T1000 (cell line): ENCODE measurements at places on chromosomes 2 and 18.

DNA sequence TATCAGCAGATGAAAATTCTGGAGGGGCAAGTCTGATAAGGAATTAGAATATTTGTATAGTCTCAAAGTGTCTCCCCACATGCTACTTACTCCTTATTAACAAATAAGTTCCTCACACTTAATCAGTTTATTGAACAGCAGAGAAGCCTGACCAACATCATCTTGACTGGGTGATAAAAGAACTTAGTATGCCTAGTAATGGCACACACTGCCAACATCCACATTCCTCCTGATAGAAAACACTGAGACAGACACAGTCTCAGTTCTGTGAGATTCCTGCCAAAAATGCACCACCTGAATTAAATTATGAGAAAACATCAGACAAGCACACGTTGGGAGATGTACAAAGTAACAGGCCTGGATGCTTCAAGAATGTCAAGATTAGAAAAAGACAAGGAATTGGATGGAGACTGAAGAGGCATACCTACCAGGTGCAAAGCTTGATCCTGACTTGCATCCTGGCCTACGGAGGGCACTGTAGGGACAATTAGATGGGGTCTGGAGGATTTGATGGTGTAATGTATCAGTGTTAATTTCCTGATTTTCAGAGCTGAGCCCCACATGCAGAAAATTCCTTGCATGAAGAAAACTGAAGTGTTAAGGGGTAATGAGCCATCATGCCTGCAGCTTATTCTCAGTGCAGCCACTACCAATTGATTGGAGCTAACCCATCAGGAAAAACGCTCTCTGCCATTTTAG lies 200.4 kb upstream of the SH3BP4 start:
- DNase-seq, result no peak

- DNase-seq, result no peak
These were observed 1.9 kb upstream of the STAT4 start for GRCh38 chr2:191152482-191153240.

GRCh38 chr2:207847807-207848544 lies 78.3 kb upstream of the FZD5 start:
- no peak for DNase-seq

- no peak for DNase-seq
These were observed 10.0 kb downstream of the FHOD3 start for GRCh38 chr18:36307513-36307912.

DNA sequence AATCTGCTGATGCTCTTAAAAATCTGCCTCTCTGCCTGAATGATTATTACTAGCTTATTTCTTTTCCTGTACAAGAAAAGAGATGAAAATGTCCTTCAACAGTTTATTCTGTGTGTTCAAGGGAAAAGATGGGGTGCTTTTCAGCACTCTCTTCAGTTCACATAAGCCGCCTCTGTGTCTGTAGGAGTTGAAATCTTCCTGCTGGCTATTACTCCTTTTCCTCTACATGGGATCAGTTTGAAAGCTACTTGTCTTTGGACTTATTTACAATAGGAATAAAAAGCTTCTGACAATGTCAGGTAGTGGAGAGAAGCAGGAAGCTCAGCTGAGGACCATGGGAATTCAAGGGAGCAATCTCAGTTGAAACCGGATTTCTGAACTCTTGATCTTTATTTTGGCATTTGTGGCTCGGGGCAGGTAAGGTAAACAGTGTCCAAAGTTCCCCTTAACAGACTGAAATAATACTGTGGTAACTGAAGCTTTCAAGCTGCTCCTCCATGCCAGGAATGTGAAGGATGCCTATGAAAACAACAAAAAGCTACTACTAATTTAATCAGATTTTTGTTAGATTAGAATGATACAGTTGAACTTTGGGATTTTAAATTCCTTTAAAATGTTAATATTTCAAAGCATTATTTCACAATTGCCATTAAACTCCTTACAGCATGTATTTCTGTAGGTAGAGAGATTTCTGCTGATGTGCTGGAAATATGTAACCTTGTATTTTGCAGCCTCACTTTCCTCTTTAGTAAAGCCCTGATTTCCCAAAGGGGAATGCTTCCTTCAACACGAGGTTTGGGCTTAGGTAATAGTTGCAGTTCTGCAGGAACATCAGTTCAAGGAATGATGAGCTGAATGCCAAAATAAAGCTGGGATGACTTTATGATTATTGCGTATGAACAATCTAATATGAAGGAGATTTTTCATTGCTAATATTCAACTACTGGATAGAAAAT lies 43.6 kb downstream of the MAPRE2 start:
- no peak for DNase-seq

GRCh38 chr2:100940766-100941645 lies 61.1 kb upstream of the RPL31 start:
- DNase-seq, result no peak

- no peak for DNase-seq
These were observed 158.1 kb downstream of the DOCK10 start for GRCh38 chr2:224884188-224884587.

- DNase-seq, result no peak
These were observed 50.0 kb downstream of the MYO3B start for GRCh38 chr2:170227951-170228350.

- DNase-seq, result no peak
These were observed 634.3 kb downstream of the TMEM182 start for GRCh38 chr2:103396152-103396551.

DNA sequence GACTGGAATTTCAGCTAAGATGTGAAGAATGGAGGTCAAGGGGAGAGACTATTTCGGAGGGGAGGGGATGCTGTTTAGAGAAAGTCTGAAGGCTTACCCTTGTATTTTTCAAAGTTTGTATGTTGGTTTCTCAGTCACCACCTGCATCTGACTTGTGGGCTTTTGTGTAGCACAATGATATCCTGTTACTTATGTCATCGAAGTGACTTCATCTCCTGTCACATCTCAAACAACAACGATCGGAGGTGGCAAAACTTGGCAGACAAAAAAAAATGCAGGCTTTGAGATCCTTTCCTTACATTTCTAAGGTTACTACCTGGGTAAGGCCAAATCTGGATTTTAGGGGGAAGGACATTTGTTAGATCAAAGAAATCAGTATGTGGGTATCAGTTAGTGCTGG lies 11.7 kb upstream of the CXCR4 start:
- no peak for DNase-seq

- no peak for DNase-seq
These were observed 60.7 kb downstream of the ARMC9 start for GRCh38 chr2:231259104-231259503.

GRCh38 chr2:74364533-74365505 lies 15.3 kb downstream of the DCTN1 start:
- DNase-seq, result no peak

DNA sequence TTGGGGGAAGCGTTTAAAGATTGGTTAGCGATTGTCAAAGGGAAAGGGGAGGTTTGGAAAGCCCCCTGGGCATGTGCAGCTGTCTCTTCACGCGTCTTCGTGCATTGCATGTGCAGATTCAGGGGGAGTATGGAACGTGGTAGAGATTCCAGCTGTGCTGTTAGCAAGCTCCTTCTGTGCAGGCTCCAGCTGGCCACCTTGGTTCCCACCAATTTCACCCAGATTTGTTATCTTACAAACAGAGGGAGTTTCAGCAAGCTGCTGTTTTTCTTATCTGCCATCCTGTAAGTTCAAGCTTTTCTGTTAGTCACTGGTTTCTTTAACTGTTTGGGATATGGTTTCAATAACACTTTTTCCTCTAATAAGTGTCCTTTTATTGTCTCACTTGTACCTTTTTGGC lies 30.4 kb downstream of the FARP2 start:
- DNase-seq, result no peak

- no peak for DNase-seq
These were observed 11.8 kb downstream of the SERPINB8 start for GRCh38 chr18:63981719-63982118.

DNA sequence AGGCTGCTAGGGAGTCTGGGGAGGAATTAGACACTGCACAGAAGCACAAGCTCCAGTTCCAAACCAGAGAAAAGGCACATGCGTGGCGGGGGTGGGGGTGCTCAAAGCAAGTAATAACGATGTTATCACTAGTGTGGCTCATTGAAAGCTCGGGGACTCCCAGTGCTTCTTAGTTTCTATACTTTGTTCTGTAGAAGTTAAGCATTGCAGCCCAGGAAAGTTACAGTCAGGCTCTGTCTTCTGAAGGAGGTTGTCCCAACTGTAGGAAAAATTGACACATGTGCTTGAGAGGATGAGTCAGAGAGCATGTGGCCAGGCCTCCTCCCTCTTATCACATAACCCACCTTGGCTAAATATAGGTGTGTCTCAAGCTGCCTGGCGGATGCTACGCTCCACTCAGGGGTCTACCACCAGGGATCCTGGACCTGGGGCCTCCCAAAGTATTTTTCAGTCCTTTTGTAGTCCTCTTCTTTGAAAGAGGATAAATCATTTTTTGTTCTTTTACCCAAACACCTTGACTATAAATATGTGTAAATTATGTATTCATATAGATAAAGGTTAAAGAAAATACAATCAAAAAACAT lies 3.8 kb downstream of the GALNT5 start:
- no peak for DNase-seq

DNA sequence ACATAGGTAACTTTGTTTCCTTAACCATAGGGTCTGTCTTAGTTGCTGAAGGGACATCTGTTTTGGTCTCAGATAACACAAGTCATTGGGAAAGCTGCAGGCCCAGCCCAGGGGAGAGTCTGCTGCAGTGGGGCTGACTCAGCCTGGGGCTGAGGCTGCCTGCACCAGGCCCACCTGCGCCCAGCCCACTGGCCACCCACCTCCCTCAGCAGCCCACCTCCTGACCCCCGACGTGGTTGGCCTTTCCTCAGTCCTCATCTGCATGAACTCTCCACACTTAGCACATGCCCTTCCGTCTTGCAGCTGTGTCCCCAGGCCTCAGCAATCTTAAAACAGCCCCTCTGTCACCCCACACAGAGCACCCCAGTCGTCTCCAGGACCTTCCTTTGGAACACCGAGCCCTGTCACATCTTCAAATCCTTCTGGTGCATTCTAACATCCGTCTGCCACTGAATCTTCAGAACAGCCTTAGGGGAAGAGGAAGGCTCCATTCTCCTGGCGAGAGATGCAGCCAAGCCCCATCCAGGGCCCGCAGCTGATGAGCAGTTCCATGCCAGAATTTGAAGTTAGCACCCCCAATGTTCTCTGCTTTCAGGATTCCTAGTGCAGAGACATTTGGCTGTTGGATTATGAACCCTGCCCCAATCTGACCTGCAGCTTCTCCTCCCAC lies 231.4 kb downstream of the SEPTIN10 start:
- no peak for DNase-seq
